ENCODE measurements at places on chromosomes 7 and 10. TPM values are rescaled to one million over a fixed set of nuclear protein-coding genes. Genes with fewer than 3 reads are reported as not detected.

The PDE1C gene
- 3.8 TPM for total RNA-seq

The ELFN1 gene
- 0.38 TPM for total RNA-seq

The SPDYE2 gene
- not detected for total RNA-seq

The TMEM209 gene
- 13.4 TPM for total RNA-seq

The ARHGEF5 gene
- total RNA-seq = 2.1 TPM

The ECHDC3 gene
- total RNA-seq = 8.4 TPM

The POU6F2 gene
- not detected for total RNA-seq

The MLLT10 gene
- total RNA-seq = 30.8 TPM

The HOXA10 gene
- 7.1 TPM for total RNA-seq

The RADIL gene
- total RNA-seq = 2.9 TPM

The LFNG gene
- 25.4 TPM for total RNA-seq

The GFRA1 gene
- total RNA-seq = 10.0 TPM

The VSIR gene
- 31.1 TPM for total RNA-seq

The SFTPA2 gene
- total RNA-seq = not detected

The DAGLB gene
- 20.2 TPM for total RNA-seq

The SPDYE3 gene
- not detected for total RNA-seq

Data from A549 treated with GW870086 at 1 μM for 4 hours (cell line).